Muscle of leg (tissue), 16 donors: ENCODE measurements at places on chromosomes 3 and 15. TPM values are rescaled to one million over a fixed set of nuclear protein-coding genes. Genes with fewer than 3 reads are reported as not detected.

DNA sequence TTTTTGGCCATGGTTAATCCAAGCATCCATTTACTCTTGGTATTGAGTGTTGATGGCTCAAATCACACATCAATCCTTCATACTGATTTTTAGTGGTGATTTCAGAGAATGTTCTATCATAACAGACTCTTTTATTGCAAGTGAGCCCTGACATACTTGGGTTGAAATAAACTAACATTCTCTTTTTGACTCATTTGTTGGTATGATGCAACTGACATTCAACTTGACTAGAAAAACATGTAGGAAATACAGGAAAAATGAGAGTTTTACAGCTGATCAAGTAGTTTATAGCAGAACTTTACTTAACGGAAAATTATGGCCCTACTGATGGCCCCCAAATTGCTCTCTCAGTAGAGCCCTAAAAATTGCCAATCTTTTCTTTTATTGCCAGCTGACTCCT is 173.9 kb upstream of the CD96 start:
- no peak for DNase-seq

DNA sequence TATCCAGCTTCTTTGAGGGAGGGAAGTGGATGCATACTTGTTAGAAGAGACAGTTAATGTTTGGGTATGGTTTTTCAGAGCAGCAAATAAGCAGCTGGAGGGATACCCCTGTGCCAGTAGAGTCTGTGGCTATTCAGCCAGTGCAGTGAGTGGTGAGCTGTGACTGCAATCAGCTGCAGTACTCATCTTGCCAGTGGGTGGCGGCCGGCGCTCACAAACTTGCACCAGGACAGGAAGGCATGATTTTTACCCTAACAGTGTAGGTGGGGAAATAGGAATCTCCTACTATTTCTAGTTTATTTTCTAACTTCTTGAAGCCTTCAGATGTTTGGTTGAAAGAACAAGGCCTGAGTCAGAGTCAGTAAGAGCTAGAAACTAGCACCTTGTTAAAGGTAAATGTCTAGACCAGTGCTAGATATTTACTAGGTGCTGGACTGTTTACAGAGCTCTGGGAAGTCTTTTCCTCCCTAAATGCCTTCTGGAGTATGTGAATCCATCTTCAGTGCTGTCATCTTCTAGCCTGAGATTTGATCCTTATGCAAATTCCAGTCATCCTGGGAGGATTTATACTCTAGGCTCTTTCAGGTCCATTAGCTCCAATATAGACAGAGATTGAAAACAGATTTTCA is 23.6 kb downstream of the TIMP4 start:
- DNase-seq, result peak; percentile 64

GRCh38 chr3:88810455-88810854 is 297.0 kb upstream of the EPHA3 start:
- no peak for DNase-seq

DNA sequence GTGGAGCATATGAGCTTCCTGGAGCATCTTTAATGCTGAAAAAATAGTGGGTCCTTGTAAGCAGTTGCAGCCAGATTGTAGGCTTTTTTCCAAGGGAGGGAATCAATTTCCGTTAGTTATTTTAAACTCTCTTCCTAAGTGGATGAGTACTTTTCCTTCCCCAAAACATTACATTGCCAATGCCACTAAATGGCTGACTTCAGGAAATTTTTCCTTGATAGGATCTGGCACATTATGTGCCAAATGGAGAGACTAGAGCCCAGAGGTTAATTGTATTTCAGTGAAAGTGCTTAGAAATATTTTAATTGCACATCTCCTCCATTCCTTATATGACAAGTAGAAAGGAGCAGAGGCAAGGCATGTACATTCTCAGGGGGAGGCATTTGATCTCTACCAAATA is 83.5 kb downstream of the TNFAIP8L3 start:
- peak; percentile 16 for DNase-seq

DNA sequence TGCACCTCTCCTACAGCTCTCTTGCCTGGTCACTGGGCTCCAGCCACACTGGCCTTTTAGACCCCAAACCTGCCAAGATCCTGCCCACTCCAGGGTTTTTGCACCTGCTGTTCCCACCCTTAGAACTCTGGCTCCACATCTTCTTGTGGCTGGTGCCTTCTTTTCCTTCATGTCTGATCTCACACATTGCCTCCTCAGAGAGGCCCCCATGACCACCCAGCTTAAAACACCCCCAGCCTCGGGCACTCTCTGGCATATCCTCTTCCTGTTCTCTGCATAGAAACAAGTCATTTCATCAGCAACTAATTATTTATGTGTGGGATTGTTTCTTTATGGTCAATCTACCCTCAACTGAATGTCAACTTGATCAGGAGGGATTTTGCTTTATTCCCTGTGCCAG is 14.0 kb upstream of the AMOTL2 start:
- DNase-seq, result no peak

DNA sequence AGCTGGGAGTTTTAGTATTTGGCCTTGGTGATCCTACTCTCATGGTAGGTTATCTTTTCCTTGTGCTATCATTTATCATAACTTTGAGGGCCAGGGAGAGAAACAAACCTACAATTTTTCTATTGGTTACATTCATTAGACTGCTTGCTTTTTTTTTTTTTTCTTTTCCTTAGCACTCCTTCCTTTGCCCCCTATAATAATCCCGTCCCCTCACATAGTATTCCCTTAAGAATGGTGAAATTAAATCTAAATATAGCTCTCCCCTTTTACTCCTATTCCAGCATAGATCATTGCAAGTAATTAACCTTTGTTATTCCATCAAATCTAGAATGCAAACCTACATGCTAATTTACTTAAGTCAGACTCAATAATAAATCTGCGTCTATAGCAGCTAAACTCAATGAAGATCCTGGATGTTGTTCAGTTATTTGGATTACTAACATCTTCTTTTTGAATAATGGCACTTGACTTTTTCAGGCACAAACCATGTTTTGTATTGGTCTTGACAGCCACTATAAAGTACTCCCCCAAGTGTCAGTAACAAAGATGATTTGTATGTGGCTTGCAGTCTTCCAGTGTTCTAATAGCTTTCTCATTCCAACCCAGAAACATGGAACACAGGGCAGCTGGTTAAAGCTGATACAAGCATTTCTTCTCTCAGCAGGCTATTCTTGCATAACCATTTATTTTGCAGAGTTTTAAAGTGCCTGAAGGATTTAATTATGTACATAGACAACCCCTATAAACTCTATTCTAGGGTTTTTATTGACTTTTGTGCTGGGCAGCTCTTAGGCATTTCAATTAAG is 420.6 kb downstream of the MECOM start:
- no peak for DNase-seq

Gene GOLGA6A
- total RNA-seq, result 0.13 TPM

Gene CXCR6
- total RNA-seq, result 0.04 TPM

DNA sequence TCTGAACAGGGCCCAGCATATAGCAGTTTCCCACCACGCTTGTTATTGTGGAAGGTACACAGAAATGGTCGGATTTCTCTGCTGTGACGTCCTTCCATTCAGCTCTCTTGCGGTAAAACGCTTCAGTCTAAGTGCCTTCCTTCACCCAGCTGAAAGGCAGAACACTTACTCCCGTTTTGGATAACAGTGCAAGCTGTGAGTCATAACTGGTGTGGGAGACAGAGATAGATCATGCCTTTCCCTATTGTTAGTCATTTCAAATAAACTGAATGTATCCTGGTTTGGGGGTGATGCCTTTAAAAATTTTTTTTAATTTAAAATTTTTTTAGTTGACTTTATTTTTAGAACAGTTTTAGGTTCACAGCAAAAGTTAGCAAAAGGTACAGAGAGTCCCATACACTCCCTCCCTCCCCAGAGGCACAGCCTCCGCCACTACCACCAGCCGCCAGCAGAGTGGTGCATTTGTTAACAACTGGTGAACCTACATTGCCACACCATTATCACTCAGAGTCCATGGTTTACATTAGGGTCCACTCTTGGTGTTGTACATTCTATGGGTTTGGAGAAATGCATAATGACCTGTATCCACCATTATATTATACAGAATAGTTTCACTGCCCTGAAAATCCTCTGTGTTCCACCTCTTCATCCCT is 94.9 kb upstream of the NSMCE3 start:
- peak; percentile 54 for DNase-seq

- peak; percentile 57 for DNase-seq
These were observed 180.8 kb downstream of the KCNAB1 start for GRCh38 chr3:156300929-156301840.

Gene SAMD7
- not detected for total RNA-seq

Gene TMEM158
- 0.98 TPM for total RNA-seq

- DNase-seq, result no peak
These were observed 716 bp downstream of the SELENOS start for GRCh38 chr15:101276501-101277037.

DNA sequence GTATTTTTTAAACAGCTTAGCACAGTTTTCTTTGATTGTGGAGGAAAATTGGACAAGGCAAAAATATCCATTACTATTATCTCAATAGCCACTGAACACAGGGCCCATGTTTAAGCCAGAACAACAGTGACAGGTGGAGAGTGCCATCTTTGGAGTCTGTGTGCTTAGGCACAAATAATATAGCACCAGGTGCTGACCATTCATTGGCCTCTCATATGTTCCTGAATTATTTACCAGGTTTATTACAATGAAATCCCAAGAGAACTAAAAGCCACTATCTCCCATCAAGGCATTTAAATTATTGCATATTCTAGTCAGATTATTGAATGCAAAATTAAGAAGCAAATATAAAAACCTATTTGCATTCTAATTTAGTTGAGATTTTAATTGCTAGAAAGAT is 39.6 kb downstream of the GPR156 start:
- no peak for DNase-seq

DNA sequence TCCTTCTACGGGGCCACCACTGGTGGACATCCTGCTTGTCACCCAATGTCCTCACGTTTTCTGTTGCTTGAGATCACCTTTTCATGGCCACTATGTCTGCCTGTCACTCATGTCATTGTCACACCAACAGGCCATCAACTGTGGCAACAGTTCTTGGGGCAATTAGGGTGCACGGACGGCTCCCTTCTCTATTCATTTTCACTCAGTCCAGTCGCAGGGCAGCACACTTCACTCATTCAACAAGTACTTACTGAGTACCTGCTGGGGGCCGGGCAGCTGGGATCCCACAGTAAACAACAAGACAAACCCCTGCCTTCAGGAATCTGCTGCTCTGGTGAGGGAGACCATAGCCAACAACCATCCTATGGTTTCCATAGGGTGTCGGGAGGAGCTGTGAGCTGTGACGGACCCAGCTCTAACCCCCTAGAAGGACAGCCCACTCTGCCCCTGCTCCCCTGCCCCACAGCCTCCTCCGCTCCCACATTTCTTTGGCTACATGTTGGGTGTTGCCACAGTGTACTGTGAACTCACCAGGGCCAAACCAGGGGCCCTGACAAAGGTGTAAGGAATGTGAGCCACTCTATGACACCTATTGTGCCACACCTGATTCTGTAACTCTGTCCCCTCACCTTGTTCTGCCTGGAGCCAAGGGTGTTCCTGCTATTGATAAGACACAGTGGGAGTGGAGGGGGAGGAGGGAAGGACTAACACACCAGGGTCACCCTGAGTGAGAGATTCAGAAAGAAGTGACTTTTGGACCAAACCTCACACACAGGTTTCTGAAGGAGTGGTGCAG is 1.9 kb downstream of the VILL start:
- DNase-seq, result no peak

GRCh38 chr3:3765661-3766060 is 33.6 kb upstream of the LRRN1 start:
- peak; percentile 69 for DNase-seq

Gene GOLGA6L4
- 0.66 TPM for total RNA-seq

- DNase-seq, result peak; percentile 81
These were observed 26.7 kb downstream of the MELTF start for GRCh38 chr3:197002701-197003454.

Gene TSC22D2
- total RNA-seq, result 16.2 TPM

GRCh38 chr3:59450946-59451763 is 401.3 kb upstream of the CFAP20DC start:
- DNase-seq, result peak; percentile 33

DNA sequence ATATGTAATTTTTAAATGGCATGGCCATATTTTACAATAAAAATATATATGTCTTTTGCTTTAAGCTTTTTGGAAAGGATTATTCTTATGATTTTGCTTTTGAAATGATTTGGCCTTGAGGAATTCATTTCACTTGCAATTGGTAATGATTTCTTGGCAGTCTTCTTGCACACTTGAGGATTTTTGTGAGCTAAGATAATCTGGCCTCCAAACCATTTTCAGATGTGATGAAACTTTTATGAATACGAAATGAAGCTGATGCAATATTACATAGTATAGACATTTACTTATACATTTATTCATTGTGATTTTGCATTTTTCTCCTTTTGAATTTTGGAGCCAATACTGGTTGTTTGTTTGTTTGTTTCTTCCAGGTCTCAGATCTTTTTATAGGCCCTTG is 6.4 kb upstream of the SH2D7 start:
- peak; percentile 96 for DNase-seq

Gene MESP2
- total RNA-seq, result 0.49 TPM

DNA sequence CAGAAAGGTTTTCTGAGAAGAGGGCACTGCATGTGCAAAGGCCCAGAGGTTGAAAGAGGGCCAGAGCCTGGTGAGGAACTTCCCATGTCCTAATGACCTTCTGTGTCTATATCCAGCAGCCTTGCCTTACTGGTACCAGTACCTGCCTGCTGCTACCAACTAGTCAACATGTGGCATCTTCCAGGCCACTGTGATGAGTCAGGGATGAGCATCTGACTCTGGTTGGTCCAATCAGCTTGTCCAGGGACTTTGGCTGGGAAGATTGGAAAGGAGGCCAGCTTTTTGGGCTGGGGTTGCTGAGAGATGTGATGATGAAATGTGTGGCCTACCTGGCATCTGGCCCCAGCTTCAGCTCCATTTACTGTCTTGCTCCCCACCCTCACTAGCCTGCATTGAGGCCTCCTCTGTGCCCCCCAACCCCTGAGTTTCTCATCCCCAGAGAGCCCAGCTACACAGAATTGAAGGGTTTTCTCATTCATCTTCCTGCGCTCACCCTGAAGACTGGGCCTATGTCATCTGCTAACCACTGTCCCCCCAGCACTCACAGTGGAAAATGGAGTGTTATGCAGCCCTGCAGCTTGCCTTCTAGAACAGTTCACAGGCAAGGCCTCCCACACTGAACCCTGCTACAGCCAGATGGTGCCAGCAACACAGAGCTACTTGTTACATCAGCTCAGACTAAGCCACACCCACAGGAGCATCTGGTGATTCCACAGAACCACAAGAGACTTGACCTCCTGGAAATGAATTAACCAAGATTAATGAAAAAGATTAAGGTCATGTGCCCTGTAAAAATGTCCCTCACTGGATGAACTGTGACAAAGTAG is 1.3 kb upstream of the TWF2 start:
- no peak for DNase-seq

- DNase-seq, result no peak
These were observed 16.5 kb downstream of the KLHL25 start for GRCh38 chr15:85778107-85778776.

Gene RAB6B
- total RNA-seq, result 2.0 TPM

DNA sequence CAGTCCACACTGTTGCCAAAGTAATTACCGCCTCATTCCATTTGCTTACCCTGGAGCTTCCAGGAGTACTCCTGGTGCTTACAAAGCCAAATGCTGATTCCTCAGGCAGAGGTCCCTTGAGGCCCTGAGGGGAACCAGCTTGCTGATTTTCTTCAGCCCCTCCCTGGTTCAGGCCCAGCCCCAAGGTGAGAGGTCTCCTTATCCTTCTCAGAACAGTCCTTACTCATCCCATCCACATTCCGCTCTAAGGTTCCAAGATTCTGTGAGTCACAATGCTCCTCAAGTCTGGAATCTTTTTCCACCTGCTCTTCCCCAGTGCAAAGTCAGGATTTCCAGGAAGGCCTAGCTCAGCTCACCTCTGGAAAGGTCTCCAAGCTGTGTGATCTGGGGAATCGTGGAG is 1.8 kb upstream of the ATP10A start:
- DNase-seq, result no peak

GRCh38 chr3:13584427-13584891 is 35.5 kb downstream of the FBLN2 start:
- DNase-seq, result no peak

GRCh38 chr15:88121968-88122530 is 134.5 kb downstream of the NTRK3 start:
- no peak for DNase-seq
